ENCODE measurements at places on chromosomes 12 and 14.

DNA sequence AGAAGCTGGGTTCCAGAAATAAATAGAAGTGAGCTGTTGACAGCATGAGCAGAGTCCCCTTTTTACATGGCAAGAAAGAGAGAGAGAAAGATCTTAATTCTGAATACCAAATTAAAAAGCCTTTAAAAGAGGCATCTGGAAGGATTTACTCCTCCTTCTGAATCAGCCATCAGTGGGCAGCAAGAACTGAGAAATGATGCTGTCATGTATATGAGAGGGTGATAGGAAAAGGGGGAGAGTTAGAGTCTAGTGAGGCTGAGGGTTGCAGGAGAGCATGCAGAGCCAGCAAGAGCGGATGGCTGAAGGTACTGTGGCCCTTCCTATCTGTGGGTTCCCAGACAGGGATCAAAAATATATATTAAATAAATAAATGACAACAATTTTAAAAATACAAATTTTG is 34.5 kb upstream of the GNG2 start:
- DNase-seq = no peak

DNA sequence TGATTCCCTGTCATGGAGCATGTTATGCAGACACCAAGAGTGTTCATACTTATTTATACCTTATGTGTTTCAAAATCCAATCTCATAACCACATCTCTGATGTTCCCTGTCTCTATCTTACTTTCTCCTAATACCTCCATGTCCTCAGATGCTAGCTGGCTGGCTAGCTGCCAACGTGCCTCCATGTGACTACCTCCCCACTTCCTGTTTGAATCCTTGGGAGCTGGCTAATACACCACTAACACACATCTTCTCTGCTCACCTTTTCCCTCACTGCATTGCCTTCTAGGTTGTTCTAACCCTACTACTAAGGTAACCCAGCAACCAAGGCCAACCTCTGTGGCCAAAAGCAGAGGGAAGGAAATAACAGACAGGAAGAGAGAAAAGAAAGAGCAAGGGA is 27.3 kb downstream of the TTC5 start:
- no peak for DNase-seq

- no peak for DNase-seq
Observed at GRCh38 chr14:67487937-67488893, at the start of gene TMEM229B. Gene TMEM229B (minus strand): TSS chr14:67488721. CDS start chr14:67473923, 14,798 bp downstream.

GRCh38 chr14:92930737-92931602 is 8.0 kb downstream of the CHGA start:
- no peak for DNase-seq

DNA sequence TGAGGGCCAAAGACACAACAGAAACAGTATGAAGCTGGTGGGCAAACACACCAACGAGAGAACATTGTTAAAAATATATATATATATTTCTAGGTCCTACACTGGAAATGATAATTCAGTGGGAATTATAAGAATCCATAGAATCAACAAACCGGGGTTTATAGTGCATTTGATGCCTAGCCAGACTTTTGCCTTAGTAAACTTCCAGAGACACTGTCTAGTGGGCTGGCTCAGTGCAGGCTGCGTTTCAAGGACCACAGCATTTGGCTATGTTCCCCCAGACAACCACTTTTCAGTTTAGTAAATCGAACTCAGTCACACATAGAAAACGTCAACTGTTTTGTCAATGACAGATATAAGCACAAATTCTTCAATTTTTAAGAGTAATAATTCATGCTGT is 41.9 kb downstream of the SLC38A4 start:
- no peak for DNase-seq

- peak; percentile 55 for DNase-seq
Observed at GRCh38 chr14:104271391-104271790, 133.0 kb downstream of the KIF26A start.

DNA sequence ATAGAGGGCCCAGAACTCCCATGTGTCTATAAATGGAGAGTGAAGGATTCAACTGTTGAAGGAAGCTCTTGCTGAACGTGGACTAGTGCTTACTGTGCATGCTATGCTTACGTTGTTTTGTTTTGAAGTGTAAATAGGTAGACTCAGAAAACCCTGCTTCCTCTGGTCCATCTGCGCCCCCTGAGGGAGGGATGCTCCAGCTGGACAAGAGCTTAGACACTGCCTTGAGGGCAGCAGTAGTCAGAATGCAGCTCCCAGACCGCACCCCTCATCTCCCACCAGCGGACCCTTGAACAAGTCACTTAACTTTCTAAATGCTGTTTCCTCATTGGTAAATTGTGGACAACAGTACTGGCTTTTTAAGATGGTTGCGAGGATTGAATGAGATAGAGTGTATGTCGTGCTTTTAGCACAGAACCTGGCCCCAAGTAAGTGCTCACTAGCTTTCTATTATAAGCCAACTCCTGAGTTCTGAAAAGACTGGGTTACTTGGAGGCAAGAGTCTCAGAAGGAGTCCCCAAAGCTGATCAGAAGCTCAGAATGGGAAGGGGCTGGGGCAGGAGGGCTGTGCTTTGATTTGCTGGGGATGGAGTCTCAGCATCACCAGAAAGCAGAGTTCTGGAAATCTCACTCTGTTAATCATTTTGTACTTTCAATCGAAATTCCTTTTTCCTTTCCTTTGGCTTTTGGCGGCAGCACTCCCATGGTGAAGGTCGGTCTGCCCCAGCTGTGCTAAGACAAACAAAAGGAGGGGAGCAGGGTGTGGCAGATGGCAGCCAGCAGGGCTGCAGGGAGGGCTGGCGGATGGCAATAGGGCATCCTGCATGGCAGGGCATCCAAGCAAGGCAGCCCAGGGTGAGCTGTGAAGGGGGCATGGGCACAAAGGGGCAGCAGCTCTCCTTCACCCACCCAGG is 15.6 kb downstream of the AGAP2 start:
- DNase-seq = no peak

GRCh38 chr12:52524241-52524897 is 4.2 kb upstream of the KRT5 start:
- DNase-seq = peak; percentile 29

GRCh38 chr14:76695263-76695920 is 65.9 kb upstream of the VASH1 start:
- DNase-seq = no peak

- DNase-seq = no peak
Observed at GRCh38 chr14:56176530-56176929, 58.3 kb downstream of the PELI2 start.

DNA sequence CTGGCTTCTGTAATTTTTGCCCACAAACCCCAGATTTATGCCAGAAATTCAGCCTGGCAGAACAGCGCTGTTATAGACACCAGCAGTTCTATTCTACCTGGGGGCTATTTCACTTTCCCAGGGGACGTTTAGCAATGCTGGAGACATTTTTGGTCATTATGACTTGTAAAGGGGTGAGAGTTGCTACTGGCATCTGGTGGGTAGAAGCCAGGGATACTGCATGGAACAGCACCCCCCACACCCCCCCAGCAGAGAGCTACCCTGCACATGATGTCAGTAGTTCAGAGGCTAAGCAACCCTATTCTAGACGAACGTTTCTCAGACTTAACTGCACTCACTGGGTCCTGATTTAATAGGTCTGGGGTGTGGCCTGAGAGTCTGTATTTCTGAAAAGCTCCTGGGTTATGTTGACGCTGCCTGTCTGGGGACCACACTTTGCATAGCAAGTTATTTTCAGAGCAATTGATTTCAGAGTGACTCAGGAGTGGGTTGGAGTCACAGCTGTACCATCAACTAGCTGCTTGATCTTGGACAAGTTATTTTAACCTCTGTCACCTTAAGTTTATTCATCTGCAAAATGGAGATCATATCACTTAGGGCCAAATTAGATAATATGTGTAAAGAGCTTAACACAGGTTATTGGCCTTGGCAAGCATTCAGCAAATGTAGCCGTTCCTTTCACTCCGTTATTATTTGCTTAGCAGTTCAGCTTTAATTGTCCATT is 48.5 kb downstream of the CHST11 start:
- peak; percentile 54 for DNase-seq

DNA sequence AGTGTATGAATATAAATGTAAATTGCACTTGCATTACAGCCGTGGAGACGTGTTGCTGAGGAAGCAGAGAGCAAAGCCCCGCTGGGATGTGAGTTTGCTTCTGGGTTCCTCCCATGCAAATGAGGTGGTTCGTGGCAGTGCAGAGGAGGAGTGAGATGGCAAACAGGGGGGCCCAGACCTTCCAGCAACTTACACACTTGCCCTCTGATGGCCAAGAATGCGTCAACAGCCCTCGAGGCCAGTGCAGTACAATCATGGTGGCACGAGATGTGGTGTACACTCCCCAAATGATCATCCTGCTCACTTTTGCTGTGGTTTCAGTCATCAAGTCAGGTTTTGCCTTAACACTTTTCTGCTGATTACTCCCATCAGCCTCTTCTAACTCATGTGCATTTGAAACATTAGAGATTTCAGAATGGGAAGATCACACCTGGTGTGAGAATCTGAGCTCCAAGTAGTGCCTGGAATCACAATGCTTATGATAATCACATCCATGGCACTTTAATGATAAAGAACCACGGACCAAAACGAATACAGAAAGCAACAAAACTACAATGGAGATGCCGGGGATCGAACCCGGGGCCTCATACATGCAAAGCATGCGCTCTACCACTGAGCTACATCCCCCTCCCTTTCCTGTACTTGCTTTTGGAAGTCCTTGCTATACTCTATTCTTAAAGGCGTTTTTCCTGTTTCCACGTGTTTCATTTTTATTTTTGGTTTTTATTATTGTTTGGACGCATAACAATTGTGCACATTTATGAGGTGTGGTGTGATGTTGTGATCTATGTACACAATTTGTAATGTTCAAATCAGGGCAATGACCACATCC is 7.0 kb upstream of the UBC start:
- no peak for DNase-seq

Measured in NCI-H526 (cell line).